ENCODE measurements at places on chromosomes 2 and 18.

- DNase-seq, result peak; percentile 57
Observed at GRCh38 chr2:120231974-120232635, 8.9 kb upstream of the TMEM185B start.

GRCh38 chr2:3294493-3294892, 83.1 kb downstream of the EIPR1 start:
- DNase-seq, result no peak

- DNase-seq, result no peak
Observed at GRCh38 chr2:241895712-241896641, 26.4 kb downstream of the RTP5 start.

GRCh38 chr18:21820033-21820810, 79.6 kb downstream of the MIB1 start:
- no peak for DNase-seq

DNA sequence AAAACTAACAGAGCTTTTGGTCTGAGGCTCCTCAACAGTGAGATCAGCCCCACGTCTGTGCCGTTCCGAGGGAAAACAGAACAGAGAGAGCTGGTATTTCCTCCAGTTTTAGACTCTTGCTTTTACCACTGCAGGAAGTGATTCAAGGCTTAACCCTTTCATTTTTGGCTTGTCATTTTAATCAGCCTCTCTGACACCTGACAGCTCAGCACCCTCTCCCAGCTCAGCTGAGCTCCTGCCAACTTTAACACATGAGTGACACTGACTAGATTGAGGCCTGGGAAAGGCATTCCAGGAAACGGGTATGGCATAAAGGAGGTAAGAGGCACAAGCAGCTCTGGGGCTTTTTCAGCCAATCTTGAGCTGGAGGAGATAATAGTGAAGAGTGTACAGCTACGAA, 239.4 kb upstream of the SKOR2 start:
- DNase-seq, result no peak

- DNase-seq, result no peak
Observed at GRCh38 chr2:219497495-219498279, 1.0 kb upstream of the GMPPA start.

DNA sequence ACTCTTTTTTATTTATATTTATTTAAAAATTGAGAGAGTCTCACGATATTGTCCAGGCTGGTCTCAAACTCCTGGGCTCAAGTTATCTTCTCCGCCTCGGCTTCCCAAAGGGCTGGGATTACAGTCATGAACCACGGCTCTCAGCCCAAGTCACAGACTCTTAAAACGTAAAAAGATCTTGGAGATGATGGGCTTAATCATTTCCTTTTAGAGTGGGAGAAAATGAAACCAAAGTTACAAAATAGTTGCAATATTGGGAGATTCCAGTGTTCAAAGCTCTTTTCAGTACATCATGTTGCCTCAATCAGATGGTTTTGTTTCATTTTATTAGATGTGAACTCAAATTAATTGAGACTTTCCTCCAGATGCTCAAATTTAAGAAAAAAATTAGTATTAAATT, 151.4 kb upstream of the XPO1 start:
- DNase-seq, result no peak

DNA sequence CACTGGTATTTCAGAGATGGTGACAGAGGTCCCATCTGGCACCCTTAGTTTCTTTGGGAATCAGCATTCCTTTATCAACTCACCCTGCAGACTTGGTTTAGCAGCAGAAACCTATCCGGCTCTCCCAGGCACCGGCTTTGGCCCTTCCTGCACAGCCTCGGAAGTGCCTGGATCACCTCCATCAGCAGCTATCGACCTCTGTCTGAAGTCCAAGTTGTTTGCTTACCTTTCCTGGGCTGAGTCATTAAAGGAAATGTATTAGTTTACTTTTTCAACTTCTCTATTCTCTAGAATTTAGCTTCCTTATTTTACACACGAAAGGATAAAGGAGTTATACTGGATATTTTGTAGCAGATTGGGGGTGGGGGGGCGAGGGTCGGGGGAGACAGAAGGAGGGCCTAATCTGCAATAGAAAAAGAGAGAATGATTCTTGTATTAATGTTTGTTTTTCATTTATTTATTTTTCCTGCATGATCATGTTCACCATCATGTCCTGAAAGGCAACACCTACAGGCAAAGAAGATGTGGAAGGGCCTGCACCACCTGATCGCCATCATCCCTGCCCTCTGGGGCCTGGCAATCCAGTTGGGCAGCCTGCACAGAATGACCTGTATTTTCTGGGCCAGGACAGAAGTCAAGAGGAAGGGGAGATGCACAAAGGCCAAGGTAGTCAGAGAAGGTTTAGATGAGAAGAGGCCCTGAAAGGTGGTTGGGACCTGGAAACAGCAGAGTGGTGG, 22.1 kb upstream of the MAT2A start:
- no peak for DNase-seq

DNA sequence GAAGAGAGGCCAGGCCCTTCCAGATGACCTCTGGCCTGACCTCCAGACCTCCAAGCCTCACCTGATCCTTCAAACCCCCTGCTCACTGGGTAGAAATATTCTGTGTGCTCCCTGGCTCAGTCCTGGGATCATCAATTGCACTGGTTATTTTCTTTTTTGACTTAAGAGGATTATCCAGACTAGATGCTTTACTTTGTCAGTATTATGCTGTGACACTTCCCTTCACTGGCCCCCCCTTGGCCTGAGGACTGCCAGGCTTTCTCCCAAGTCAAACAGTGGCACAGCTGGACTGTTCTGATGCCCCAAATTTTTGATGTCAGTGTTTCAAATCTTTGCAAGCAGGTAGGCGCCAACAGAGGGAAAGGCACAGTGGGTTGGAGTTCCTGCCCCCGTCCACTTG, 156.3 kb upstream of the SKOR2 start:
- no peak for DNase-seq

GRCh38 chr2:237536083-237536415, 30.3 kb upstream of the PRLH start:
- DNase-seq, result no peak
